ENCODE measurements at places on chromosomes 11 and 22.

GRCh38 chr22:36452250-36452977 lies 29.0 kb downstream of the TXN2 start:
- DNase-seq: peak; percentile 21

DNA sequence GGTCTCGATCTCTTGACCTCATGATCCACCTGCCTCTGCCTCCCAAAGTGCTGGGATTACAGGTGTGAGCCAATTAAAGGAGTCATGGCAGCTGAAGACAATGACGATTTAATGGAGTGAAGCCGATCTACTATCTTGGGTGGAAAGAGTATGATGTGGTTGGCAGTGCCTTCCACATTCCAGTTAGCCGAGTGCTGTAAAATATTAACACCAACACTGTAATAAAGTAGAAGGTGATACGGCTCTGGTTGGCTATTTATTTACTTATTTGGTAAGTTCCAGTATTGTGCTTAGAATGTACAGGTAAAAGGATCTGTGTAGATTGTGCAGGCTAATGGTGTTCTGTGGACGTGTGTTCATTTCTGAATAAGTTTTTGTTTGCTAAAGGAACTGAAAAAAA lies 149.6 kb upstream of the MTMR2 start:
- DNase-seq: no peak

- DNase-seq: no peak
These were observed 6.3 kb downstream of the INPPL1 start for GRCh38 chr11:72230764-72231365.

GRCh38 chr22:26556904-26557303 lies 33.0 kb downstream of the TPST2 start:
- no peak for DNase-seq

- no peak for DNase-seq
These were observed 112.1 kb upstream of the BDNF start for GRCh38 chr11:27812341-27812740.

DNA sequence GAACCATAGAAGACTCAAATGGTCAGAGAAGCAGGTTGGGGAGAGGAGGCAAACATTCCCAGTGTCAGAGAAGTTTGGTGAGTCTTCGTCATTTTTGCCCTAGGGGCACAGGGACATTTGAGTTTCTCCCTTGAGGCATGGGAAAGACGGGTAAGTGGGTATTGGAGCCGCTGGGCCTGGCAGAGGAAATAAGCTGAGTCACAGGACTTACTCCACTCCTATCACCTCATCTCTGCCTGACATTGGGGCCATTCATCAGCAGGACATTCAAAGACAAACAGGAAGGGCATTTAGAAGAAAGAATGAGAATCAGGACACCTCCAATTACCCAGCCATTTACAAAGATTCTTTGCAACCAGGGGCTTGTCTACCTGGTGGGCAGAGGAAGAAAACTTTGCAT lies 100.7 kb upstream of the SEZ6L start:
- DNase-seq: no peak

DNA sequence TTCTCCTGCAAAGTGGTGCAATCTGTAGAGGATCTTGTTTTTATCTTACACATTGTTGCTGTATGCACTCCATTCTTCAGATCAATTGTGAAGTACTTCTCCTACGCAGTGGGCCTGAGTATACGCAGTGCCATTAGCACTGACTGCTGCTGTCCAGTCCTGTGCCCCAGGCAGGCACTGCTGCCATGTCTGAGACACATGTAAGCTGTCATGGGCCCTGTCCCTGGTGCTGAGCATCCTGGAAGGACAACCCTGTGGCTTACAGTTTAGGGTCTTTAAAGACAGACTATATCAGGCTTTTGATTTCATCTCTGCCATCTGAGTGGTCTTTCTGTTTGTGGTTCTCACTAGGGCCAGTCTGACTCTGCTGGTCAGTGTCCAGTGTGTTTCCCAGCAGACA lies 44.8 kb upstream of the PTPN5 start:
- no peak for DNase-seq

- no peak for DNase-seq
These were observed 79.6 kb downstream of the GRK3 start for GRCh38 chr22:25644122-25644521.

DNA sequence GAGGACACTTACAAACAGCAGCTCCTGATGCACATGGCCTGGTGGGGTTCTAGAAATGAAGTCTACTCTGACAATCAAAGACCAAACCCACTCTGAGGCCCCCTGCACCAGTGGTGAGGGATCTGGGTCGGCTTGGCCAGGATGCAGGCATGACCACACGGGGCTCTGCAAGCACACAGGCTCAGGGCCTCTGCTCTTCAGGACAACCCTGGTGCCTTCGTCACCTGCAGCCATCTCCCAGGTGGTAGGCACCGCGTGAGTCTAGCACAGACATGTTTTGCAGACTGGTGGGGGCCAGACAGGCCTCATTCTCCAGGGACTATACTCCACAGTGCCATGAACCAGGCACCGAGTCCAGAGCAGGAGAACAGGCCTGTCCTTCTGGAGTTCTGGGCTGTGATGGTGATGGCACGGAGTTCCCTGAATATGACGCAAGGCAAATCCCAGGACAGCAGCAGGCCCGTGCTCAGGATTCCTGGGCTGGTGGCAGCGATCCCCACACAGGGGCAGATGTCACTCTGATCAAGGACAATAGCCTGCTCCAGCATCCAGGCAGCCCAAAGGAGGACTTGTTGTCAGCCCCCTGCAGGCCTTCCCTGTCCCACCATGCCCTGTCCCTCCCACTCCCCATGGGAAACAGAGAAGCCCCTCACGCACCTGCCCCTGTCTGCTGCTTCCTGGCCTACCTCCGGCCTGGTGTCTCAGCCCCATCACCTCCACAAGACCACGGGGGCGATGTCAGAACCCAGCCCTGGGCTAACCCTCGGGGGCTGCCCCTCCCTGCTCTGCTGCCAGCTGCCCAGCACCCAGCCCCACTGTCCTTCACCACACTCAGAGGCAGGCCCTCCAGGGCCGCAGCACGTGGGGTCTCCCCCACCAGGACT lies 36.1 kb downstream of the GNB1L start:
- no peak for DNase-seq

GRCh38 chr11:45446998-45447397 lies 160.9 kb upstream of the SYT13 start:
- DNase-seq: no peak

Measured in activated T-helper 2 cell treated with anti-CD3 and anti-CD28 coated beads, Interferon-gamma antibody, Interleukin-2, Interleukin-4, amounts not matched to agents 10 μg/mL and 5 μg/mL and 100 μg/mL, durations not matched to agents 14 hours and 24 hours and 36 hours (primary cell).